ENCODE measurements at places on chromosomes 1 and 21.
A peak's percentile ranks its signal among the peaks of the same experiment; 100 is the strongest.

DNA sequence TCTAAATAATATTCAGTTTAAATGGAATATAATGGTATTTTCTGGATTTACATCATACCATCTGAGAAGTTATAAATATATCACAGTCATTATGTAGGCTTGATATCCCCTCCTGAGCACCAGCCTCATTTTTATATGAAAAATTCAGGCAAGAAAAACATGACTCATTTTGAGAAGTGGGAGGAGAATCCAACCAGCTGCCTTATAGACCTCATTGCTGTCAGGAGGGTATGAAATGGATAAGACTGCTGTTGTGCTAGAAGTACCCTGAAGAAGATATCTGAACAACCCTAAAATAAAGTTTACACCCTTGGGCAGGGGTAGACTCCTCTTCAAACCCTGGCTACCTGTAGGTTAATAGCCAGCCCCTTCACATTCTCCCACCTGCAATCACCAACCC, 8.8 kb downstream of the GIPC2 start:
- DNase-seq = peak; percentile 36

DNA sequence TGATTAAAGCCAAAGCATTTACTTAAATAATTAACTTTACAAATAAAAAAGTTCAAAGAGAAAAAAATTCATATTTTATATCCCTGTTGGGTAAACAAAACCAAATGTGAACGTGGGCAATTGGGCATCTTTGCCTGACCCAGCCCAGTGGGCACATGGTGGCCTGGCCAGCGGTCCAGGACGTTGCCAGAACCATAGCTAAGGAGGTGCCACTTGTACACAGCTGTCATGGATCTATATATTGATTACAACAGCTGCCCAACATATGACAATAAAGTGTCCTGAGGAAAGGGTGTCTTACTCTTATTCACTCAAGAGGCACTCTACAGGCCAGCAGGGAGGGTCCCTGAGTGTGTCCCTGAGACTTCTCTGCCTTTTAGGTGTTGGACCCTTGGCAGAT, 78.5 kb downstream of the BCAR3 start:
- DNase-seq = no peak

GRCh38 chr1:172760121-172760520, 101.2 kb downstream of the FASLG start:
- DNase-seq = peak; percentile 24

- DNase-seq = no peak
Observed at GRCh38 chr1:206514813-206515387, 7.6 kb downstream of the RASSF5 start.

DNA sequence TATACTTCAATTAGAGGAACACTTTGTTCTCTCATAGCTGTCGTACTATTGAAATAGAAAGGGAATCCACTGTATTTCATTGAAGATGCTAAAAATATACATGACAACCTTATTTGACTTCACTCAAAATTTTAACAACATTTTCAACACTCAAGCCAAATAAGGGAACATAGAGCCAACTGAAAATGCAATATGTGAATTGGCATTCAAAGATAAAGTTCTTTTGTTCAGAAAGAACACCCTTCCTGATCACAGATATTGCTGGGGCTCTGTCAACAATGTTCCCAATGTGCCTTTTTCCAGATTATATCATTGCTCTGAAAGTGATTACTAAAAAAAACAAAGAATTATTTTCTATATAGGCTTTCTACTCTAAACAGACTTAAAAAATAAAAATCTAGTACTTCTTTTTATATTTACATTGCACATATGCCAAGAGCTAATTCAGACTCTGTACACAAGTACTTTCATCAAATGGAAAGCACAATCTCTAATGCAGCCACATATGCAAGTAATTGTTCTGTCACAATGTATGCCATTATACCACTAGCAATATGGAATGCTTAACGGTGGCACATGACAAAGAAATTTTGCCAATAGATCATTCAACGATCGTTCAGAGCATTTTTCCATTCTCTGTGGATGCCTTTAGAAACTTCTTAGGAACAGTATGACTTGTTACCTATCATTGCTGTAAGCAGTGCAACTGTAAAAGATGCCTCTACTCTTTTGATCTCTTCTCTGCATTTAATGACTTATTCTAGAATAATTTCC, 171.0 kb downstream of the EIF4G3 start:
- no peak for DNase-seq

All from NCI-H226 (cell line).